Liver (tissue), 10 donors: ENCODE measurements at places on chromosomes 5 and 9. TPM values are rescaled to one million over a fixed set of nuclear protein-coding genes. Genes with fewer than 3 reads are reported as not detected.

DNA sequence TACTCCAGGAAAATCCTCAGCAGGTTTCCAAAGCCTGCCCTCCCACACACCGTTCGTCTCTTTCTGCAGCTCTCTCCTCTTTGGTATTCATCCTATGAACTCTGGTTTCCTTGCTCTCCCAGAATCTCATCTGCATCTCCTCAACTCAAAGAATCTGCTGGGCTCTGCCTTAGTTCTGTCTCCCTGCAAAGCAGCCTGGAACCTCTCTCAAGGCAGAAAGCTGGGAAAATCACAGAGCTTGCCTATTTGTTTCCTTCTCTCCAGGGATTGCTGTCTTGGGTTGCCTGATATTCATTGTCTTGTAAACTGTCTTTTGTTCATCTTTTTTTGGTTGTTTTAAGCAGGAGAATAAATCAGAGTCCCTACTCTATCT is 5.3 kb upstream of the ERAP2 start:
- no peaks in the 10 kb centered on the region for H3K27me3 ChIP-seq
- H3K4me3 ChIP-seq, result no peak overlapping the region
- H3K27ac ChIP-seq, result no peak overlapping the region
- H3K4me1 ChIP-seq, result peaks cover 7% of the 10 kb centered on the region

DNA sequence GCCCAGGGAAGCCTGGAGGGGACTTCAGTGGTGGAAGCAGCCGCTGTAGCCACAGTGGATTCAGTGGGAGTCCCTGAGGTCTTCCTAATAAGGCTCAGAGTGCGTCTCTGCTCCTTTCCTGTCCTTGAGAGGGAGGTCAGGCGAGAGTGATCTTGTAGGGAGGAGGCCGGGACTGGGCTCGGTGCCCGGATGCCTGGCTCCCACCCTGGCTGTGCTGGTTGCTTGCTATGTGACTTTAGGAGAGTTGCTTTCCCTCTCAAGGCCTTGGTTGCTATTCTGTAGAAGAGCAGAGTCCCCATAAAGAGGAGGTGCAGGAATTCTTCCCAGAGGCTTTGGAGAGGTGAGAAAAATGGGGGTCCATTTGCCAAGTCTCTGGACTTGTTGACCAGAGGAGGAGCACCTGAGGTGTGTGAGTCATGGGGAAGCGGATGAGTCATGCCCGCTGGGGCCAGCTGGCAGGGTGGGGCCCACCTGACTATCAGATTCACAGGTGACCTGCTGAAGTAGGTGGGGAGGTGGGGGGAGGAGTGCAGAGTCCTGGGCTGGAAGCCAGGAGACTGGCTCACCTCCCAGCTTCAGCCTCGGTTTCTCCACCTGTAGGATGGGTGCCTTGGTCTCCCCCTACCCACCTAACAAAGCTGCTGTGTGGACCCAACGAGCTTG is 13.8 kb downstream of the GSN start:
- H3K27ac ChIP-seq, result peak overlapping the region; percentile 62
- no peaks in the 10 kb centered on the region for H3K27me3 ChIP-seq
- no peak overlapping the region for H3K4me3 ChIP-seq
- H3K36me3 ChIP-seq, result no peaks in the 10 kb centered on the region

GRCh38 chr9:97480174-97480573 is 21.3 kb upstream of the TMOD1 start:
- H3K36me3 ChIP-seq, result no peaks in the 10 kb centered on the region
- H3K4me3 ChIP-seq, result no peak overlapping the region
- H3K4me1 ChIP-seq, result peaks cover 7% of the 10 kb centered on the region
- H3K27me3 ChIP-seq, result no peaks in the 10 kb centered on the region

DNA sequence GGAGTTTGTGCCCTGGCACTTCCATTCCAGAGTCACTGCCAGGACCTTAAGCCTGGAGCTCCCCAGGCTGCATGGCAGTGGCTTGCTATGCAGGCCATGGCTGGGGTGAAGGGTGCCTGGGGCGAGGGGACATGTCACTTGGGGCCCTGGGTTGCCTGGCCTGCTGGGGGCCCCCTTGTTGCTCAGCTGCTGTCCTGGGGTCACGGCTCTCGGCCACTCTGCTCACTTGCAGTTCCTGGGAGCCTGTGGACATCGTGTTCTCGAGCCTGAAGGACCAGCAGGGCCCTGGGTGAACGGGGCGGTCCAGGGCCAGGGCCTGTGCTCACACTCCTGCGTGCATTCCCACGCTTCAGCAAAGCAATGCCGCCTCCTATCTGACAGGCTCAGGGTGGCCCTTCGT is 14.5 kb upstream of the SLC2A6 start:
- no peak overlapping the region for H3K4me3 ChIP-seq
- no peak for DNase-seq
- no peaks in the 10 kb centered on the region for H3K27me3 ChIP-seq

DNA sequence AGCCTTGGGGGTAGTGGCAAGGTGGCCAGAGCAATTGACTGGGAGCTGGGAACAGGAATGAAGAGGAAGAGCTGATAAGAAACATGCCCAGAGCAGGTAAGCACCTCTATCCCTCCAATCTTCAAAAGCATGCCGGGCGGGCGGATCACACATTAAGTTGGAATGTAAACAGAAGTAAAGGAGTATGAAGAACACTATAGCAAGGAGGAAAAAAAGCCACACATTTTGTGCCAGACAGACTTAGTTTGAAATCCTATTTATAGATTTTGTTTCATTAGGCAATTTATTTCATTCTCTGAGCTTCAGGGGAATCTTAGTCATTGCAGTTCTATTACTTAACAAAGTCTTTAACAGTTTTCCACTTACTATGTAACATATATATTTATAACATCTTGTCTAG is 173.9 kb upstream of the TNC start:
- H3K4me1 ChIP-seq, result no peaks in the 10 kb centered on the region
- DNase-seq, result no peak
- H3K27ac ChIP-seq, result no peak overlapping the region

- no peaks in the 10 kb centered on the region for H3K4me1 ChIP-seq
- H3K27ac ChIP-seq, result no peak overlapping the region
- no peaks in the 10 kb centered on the region for H3K27me3 ChIP-seq
- no peaks in the 10 kb centered on the region for H3K36me3 ChIP-seq
- no peak overlapping the region for H3K4me3 ChIP-seq
Measured at GRCh38 chr9:112764344-112764743, 13.8 kb downstream of the SNX30 start.

DNA sequence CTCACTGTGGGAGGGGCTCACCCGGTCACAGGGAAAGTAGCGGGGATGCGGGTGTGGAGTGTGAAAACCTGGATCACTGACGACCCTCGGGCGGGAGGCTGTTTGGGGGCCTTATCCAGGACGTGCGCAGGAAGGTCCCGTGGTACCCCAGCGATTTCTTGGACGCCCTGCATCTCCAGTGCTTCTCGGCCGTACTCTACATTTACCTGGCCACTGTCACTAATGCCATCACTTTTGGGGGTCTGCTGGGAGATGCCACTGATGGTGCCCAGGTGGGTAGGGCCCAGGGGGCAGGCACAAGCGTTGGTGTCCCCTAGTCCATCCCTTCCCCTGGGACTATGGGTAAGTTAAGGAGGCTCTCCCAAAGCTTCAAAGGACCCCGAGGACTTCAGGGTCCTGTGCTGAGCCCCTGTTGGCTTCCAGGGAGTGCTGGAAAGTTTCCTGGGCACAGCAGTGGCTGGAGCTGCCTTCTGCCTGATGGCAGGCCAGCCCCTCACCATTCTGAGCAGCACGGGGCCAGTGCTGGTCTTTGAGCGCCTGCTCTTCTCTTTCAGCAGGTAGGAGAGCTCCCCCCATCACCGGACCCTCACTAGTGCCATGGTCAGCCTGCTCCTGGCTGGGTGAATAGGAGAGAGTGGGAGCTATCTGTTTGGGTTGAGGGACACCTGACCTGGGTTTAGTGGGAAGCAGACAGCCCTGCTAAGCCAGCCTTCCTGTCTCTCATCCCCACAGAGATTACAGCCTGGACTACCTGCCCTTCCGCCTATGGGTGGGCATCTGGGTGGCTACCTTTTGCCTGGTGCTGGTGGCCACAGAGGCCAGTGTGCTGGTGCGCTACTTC is 3.9 kb downstream of the SLC4A9 start:
- H3K4me3 ChIP-seq, result peak overlapping the region; percentile 13
- no peak for DNase-seq
- peaks cover 2% of the 10 kb centered on the region for H3K4me1 ChIP-seq
- H3K36me3 ChIP-seq, result no peaks in the 10 kb centered on the region
- no peaks in the 10 kb centered on the region for H3K27me3 ChIP-seq

DNA sequence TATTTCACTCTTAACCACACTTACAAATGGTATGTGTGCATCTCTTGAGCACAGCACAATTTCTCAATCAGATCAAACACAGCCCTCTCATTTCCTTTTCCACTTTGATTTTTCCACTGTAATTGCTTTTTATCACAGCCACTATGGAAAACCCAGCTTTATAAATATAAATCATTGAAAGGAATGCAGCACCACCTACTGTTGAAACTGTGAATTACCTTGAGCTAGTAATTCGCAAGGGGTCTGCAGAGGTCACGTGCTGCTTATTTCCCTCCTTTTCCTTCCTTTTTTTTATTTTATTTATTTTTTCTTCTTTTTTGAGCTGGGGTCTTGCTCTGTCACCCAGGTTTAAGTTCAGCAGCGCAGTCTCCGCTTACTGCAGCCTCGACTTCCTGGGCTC is 76.9 kb downstream of the CDH6 start:
- H3K27me3 ChIP-seq, result no peaks in the 10 kb centered on the region
- no peak overlapping the region for H3K4me3 ChIP-seq
- no peaks in the 10 kb centered on the region for H3K36me3 ChIP-seq

GRCh38 chr5:174903172-174903732 is 178.9 kb downstream of the MSX2 start:
- H3K27me3 ChIP-seq, result no peaks in the 10 kb centered on the region
- H3K4me3 ChIP-seq, result no peak overlapping the region
- H3K36me3 ChIP-seq, result no peaks in the 10 kb centered on the region
- DNase-seq, result no peak

DNA sequence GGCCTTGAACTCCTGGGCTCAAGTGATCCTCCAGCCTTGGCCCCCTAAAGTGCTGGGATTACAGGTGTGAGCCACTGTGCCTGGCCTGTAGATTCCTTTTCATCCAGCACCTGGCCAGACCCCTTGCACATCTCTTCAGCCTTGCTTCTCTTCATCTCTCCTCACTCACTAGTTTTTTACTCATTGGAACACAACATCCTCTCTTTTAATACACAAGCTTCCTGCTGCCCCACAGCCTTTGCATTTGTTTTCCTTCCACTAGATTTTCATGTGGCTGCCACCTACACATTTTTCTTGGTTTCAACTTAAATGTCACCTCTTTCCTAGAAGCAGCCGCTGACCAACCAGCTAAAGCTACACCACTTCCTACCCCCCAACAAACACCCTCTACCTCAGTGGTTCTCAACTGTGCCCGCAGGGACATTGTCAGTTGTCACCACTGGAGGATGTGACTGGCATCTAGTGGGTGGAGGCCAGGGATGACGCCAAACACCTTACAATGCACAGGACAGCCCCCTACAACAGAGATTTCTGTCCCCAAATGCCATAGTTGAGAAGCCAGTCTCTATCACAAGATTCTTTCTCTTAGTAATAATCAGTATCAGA is 33.7 kb downstream of the HAVCR1 start:
- no peaks in the 10 kb centered on the region for H3K4me1 ChIP-seq
- no peaks in the 10 kb centered on the region for H3K36me3 ChIP-seq

DNA sequence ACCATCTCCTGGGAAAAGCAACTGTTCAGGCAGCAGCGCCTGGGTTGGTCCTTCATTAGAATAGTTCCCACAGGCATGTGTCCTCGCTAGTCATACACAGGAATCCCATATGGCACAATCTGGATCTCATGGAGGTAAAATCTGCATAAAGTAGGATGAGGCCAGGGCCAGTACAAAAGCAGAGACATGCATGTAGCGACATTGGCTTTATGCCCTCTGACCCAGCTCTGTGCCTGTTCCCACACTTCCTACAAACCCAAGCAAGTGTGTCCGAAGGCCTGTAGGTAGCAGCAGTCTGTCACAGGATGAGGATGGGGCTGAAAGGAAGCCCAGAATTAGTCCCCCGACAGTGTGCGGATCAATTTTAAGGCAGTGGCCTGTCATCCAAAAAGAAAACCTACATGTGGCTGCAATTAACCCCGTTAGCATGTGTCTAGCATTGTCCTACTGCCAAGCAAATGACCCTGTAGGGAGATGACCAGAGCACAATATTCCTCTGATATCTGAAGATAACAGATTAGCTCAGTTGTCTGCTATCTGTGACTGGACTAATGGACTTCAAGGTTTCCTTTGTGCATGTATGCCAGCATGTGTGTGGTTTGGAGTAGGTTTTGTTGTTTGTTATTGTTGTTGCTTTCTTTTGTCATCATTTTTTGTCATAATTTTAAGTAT is 178.8 kb downstream of the TMEM161B start:
- H3K36me3 ChIP-seq, result no peaks in the 10 kb centered on the region
- no peaks in the 10 kb centered on the region for H3K4me1 ChIP-seq
- no peak overlapping the region for H3K27ac ChIP-seq
- no peak for DNase-seq
- no peaks in the 10 kb centered on the region for H3K27me3 ChIP-seq

- H3K27me3 ChIP-seq, result no peaks in the 10 kb centered on the region
- H3K4me3 ChIP-seq, result no peak overlapping the region
- DNase-seq, result no peak
- H3K27ac ChIP-seq, result no peak overlapping the region
- H3K36me3 ChIP-seq, result no peaks in the 10 kb centered on the region
Measured at GRCh38 chr5:125433457-125433856, 687.0 kb upstream of the ZNF608 start.

GRCh38 chr5:68725905-68726683 is 367.7 kb upstream of the SLC30A5 start:
- H3K4me1 ChIP-seq, result no peaks in the 10 kb centered on the region
- no peak for DNase-seq
- H3K27ac ChIP-seq, result no peak overlapping the region
- H3K27me3 ChIP-seq, result no peaks in the 10 kb centered on the region
- H3K4me3 ChIP-seq, result no peak overlapping the region

DNA sequence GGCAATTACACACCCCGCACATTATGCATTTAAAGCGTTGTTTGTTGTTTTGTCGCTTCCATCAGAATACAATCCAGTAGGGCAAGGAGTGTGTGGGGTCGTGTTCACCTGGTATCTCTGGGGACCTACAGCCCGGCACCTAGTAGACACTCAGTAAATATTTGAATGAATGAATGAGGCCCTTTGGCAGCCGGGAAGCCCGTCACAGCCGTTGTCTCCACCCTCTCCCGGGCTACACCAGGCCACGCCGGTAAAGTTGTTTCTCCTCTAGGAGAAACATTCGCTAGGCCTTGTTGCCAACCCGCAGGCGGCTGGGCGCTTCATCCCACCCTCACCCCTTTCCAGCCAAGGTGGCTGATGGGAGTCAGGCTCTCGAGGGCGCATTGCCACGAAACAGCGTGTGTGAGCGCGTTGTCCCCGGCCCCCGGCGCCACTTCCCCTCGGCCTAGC is 876 bp upstream of the JAK2 start:
- peak overlapping the region; percentile 96 for H3K27ac ChIP-seq
- peaks cover 38% of the 10 kb centered on the region for H3K4me1 ChIP-seq
- no peaks in the 10 kb centered on the region for H3K36me3 ChIP-seq
- no peak for DNase-seq
- peak overlapping the region; percentile 86 for H3K4me3 ChIP-seq
- no peaks in the 10 kb centered on the region for H3K27me3 ChIP-seq

The RPP25L gene
- total RNA-seq, result 23.3 TPM

The GPR151 gene
- not detected for total RNA-seq

The SLF1 gene
- total RNA-seq, result 2.3 TPM
